ENCODE measurements at places on chromosomes 4 and X. TPM values are rescaled to one million over a fixed set of nuclear protein-coding genes. Genes with fewer than 3 reads are reported as not detected.

GRCh38 chrX:11557120-11557519 is 108.6 kb downstream of the ARHGAP6 start:
- DNase-seq, result no peak

DNA sequence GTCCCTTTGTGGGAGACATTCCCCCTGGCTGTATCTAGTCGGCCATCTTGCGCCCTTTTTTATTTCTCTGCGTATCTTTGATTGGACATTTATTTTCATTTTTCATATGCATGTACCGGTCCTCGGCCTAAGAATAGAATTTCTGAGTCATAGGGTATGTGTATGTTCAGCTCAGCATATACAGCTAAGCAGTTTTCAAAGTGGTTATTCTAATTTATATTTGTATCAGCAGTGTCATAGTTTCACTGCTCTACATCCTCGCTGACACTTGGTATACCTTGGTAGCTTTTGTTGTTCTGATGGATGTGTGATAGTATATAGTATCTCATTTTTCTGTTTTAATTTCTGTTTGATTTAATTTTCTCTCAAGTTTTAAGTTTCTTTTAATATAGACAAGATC is 38.7 kb downstream of the BEX3 start:
- no peak for DNase-seq

Gene HTN1
- not detected for total RNA-seq

DNA sequence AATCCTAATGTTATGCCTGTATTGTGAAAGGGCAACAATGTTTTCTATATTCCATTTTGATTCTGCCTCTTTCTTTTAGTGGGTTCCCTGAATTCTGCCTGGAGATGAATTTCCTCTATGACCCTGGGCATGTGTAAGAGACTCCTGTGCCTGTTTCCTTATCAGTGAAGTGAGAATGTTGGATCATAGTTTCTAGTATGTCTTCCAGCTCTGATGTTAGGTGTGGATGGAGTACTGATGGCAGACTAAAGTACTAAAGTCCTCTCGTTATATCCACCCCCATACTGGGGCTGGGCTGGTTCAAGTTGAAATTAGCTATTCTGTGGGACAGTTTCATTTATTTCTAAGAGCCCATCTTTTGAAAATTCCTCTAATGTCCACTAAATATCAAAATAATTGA is 29.6 kb downstream of the PLAC1 start:
- no peak for DNase-seq

- no peak for DNase-seq
Measured at GRCh38 chr4:35525192-35525978, 718.9 kb downstream of the ARAP2 start.

GRCh38 chr4:93779228-93779627 is 49.3 kb upstream of the ATOH1 start:
- no peak for DNase-seq

- no peak for DNase-seq
Measured at GRCh38 chr4:75031775-75032174, 98.9 kb downstream of the PARM1 start.

GRCh38 chr4:83758285-83758684 is 222.4 kb downstream of the GPAT3 start:
- DNase-seq, result no peak

Gene ARHGEF38
- total RNA-seq, result 0.22 TPM

- DNase-seq, result no peak
Measured at GRCh38 chrX:56726605-56727004, 2.4 kb upstream of the NBDY start.

GRCh38 chr4:7879127-7879526 is 60.5 kb downstream of the AFAP1 start:
- DNase-seq, result no peak

DNA sequence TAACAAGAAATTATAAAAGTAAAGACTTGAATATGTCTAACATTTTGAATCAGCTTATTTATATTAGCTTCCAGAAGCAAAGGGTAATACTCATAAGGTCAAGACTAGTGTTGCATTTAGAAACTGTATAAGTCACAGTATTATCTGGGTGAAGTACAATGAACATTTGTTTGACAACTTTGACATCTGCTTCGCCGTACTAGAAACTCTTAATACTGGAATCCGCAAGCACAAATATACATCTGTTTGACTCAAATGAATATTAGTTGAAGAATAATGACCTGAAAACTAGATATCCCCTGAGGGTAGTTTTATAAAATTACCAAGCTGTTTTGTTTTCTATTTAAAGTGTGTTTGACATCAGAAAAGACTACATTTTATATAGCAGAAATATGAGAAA is 135.4 kb upstream of the ATOH1 start:
- no peak for DNase-seq

GRCh38 chr4:40269133-40269532 is 66.0 kb upstream of the CHRNA9 start:
- no peak for DNase-seq

- no peak for DNase-seq
Measured at GRCh38 chr4:95524184-95524583, 24.6 kb downstream of the UNC5C start.

Gene CXCL11
- not detected for total RNA-seq

DNA sequence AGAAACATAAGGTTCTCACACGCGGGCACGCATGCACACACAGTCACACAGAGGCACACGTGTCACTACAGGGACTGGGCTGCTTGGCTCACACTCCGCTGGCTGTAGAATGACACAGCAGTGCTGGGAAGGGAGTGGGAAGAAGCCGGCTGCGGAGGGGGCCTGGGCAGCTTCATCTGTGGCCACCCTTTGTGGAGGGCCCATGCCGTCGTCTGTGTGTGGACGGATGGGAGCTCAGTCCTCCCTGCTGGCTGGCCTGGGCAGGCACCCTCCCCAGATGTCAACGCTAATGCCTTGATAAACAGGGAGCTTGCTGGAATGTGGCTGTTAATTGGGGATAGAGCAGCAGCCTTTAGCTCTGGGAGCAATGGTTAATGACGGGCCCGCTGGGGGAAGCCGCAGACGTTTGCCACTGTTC is 621.1 kb downstream of the BCOR start:
- DNase-seq, result no peak

GRCh38 chrX:130523460-130524394 is 121.9 kb downstream of the RBMX2 start:
- no peak for DNase-seq

GRCh38 chr4:138112389-138112788 is 129.8 kb downstream of the SLC7A11 start:
- no peak for DNase-seq

DNA sequence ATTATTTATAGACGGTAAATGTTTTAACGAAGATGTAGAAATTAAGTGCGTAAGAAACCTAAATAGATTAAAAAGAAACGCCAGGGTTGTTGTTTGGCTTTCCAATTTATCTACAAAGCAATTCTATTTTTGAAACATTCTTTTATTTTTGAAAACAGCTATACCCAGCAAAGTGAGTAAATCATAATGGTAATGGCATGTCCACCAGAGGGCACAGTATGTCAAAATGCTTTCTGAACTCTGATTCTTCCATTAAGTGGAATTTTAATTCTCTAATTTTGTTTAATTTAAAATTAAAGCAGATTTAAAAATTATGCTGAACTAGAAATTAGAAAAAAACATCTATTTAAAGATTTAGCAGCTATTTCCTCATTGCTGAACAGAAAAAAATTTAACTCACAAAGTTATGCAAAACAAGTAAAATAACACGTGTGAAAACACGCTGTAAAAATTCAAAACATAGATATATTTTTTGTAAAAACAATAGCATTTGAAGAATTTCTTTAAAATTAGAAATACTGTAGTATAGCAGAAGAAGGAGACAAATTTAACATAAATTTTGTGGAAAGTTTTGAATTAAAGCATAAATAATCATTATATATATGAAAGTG is 26.5 kb downstream of the RASSF6 start:
- DNase-seq, result no peak

Data from mesothelial cell of epicardium (in vitro differentiated cells).